ENCODE measurements at places on chromosomes 11 and 22.

DNA sequence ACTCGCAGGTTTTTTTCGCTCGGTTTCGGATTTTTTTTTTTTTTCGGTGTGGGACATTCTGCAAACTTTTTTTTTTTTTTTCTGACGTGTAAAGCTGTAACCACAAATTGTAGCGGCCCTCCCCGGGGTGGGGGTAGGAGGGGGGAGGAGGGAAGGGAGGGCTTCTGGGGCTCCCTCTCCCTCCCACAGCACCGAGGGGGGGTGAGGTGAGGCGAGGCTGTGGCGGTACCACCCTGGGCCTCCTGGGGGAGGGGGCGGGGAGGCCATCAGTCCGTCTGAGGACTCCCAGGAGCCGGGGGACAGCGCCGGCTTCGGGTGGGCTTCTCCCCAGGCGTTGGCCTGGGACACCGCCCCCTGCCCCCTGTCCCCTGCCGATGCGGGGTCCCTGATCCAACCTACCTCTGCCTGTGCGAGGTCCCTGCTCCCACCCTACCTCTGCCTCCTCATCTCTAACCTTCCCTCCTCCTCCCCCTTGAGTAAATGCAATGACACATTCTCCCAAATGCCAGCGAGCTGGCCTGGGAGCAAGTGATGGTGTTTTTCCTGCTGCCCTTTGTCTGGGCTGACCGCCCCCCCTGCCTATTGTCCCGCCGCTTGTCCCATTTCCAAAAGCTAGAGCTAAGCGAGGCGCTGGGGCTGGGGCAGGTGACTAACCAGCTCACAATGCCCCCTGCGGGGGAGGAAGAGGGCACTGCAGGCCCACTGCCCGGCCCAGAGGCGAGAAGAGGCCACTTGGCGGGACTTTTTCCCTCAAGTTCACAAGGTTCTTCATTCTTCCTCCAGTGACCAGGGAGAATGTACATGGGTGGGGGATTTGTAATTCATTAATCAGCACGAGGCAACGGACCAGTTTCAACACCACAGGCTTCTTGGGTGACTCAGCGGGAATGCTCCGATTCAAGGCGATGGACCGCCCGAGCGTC is 511 bp upstream of the CLCF1 start:
- no peak for DNase-seq

DNA sequence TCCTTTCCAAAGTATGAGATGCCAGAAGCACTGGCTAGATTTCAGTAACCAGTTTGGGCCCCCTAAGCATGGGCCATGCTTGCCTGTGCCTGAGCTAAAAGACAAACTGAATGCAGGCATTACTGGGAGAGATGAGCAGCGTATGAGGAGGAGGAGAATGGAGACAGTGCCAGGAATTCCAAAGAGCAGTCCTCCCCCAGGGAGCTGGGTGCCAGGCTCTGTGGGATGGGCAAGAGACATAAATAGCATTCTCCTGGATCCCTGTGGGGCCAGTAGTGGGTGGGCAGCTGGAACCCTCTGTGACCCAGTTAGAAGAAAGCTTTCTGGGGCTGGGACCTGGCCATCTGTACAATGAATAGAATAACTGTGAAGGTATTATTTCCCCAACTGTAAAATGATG is 235.6 kb downstream of the KCNA4 start:
- no peak for DNase-seq

- DNase-seq, result no peak
Measured at GRCh38 chr11:123122852-123123251, 60.9 kb upstream of the HSPA8 start.

DNA sequence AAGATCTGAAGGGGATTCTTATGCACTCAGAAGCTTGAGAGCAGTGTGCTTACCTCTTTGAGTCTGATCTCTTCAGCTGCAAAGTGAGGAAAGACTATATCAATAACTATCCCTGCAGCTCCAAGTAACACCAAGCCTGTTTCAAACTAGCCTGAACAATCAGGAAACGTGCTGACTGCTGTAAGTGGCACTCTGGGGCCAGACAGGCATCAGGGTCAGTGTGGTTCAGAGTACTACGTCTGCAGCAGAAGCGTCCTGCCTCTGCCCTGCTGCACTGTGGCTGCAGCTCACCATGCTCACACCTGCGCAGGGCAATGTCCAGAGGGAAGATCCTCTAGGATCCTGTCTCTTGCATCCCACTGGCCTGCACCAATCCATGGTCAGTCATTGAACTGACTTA is 25.5 kb upstream of the LINC01488 start:
- DNase-seq, result no peak

GRCh38 chr22:44275631-44275995 is 37.1 kb downstream of the SHISAL1 start:
- no peak for DNase-seq

GRCh38 chr11:25566298-25567200 is 765.4 kb upstream of the ANO3 start:
- DNase-seq, result no peak

DNA sequence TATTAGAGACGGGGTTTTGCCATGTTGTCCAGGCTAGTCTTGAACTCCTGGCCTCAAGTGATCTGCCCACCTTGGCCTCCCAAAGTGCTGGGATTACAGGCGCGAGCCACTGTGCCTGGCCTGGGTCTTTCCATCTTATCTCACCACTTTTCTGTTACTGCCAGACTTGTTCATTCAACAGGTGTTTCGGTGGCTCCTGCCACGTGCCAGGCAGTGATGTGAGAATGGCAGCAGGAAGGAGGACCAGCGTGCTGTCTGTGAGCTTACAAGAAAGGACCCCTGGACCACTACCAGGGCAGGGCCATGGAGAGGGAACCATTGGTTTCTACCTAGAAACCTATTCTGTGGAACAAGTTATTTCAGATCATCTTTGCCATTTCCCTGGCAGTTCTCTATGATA is 44.2 kb downstream of the CLMP start:
- DNase-seq, result no peak

GRCh38 chr11:42669248-42669976 is 642.4 kb upstream of the API5 start:
- no peak for DNase-seq

DNA sequence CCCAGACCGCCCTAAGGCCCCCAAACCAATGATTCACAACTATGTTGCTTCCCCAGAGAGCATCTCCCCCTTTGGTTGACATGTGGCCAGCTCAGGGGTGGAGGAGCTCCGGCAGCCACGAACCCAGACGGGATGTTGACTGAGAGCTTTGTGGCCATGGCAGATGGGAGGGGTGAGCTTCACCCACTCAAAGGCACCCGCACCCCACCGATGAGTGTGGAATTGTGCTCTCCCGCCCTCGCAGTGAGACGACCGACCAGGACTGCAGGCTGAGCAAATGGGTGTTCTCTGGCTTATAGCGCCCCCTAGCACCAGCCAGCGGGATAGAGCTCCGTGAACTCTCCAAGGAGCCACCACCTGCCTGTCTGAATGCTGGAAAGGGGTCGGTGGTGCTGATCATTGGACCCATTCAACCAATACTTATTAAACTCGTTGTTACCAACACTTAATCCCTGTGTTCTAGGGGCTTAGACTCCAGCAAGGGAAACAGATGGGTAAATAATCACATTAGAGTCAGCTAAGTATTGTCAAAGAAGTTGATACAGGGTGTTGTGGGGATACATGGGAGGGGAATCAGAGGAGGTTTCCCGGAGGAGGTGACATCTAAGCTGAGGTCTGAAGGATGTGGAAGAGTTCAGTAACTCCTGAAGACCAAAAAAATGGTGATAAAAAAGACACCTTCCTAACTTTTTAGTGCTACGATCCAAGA is 4.5 kb upstream of the TIMP3 start:
- DNase-seq, result no peak

- no peak for DNase-seq
Measured at GRCh38 chr22:46010951-46011626, 34.1 kb upstream of the WNT7B start.

- no peak for DNase-seq
Measured at GRCh38 chr11:125398994-125399640, 96.9 kb downstream of the FEZ1 start.

- no peak for DNase-seq
Measured at GRCh38 chr11:87142594-87142993, 104.9 kb downstream of the TMEM135 start.

- no peak for DNase-seq
Measured at GRCh38 chr11:102733232-102733875, 8.6 kb upstream of the MMP8 start.

- no peak for DNase-seq
Measured at GRCh38 chr11:103384652-103385051, 275.4 kb downstream of the DYNC2H1 start.

- DNase-seq, result no peak
Measured at GRCh38 chr22:17841836-17842235, 67.6 kb upstream of the BID start.

GRCh38 chr22:26690654-26691376 is 33.4 kb downstream of the MIAT start:
- no peak for DNase-seq

DNA sequence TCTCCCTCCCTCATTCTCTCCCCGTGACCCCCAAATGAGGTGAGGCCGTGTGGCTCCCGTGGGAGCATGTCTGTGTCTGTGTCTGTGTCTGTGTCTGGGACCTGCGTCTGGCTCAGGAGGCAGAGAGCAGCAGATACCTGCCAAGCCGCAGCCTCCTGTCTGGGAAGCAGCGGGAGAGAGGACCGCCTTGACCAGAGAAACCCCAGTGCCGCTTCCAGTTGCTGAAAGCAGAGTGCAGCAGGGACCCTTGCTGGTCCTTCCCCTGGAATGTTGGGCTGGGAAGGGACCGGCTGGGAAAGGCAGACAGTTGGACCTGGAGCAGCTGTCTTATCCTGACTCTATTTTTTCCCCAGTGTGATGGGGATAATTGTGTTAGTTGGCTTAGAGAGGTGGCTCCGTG is 525 bp downstream of the CSDC2 start:
- DNase-seq, result no peak

DNA sequence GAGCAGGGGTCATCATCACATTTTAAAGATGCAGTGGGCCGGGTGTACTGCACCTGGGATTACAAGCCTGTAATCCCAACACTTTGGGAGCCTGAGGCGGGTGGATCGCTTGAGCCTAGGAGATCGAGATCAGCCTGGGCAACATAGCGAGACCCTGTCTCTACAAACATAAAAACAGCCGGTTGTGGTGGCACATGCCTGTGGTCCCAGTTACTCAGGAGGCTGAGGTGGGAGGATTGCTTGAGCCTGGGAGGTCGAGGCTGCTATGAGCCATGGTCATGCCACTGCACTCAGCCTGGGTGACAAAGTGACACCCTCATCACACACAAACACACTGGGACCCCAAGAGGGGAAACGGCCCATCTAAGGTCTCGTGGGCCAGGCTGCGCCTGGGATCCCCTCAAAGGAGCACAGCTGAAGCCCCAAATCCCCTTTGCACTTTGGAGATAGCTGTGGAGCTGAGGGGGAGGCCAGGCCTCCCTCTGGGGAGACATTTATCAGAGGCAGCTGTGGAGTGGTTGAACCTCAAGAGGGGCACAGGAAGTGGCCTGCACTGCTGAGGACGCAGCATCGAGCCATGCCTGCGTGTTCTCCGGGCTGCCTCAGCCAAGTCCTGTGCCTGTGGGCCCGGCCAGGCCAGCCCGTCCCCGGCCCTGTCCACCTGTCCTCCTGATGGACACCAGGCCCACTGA is 27.5 kb downstream of the OSBPL5 start:
- DNase-seq, result no peak

DNA sequence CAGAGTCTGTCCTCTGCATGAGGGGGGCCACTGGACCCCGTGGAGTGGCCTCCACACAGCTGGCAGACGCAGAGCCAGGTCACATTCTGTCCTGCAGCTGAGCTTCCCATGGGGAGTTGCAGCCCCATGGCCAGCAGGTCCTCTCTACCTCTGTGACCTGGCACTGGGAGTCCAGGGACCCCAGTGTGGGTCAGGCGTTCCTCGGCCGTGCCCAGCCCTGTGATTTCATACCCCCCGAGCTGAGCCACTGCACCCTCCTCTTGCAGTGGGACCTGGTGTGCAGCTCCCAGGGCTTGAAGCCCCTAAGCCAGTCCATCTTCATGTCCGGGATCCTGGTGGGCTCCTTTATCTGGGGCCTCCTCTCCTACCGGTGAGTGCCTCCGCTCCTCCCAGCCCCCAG is 32.2 kb upstream of the SLC22A12 start:
- no peak for DNase-seq

DNA sequence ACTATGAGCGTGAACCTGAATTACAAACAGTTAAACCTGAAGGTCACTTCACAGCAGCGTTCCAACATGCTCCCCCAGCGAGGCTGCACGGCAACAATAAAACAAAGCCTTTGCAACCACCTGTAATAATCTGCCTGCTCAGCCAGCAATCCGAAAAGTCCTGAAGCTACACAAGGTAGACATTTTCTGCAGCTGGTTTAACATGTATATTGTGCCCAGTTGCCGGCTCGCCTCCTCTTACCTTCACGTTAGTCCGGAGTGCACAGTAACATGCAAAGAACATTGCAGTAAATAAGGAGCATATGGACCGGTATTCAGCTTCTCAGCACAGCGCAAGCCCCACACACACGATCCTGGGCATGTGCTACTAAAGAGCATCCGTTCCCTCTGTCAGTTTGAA is 704.3 kb downstream of the DLG2 start:
- no peak for DNase-seq

DNA sequence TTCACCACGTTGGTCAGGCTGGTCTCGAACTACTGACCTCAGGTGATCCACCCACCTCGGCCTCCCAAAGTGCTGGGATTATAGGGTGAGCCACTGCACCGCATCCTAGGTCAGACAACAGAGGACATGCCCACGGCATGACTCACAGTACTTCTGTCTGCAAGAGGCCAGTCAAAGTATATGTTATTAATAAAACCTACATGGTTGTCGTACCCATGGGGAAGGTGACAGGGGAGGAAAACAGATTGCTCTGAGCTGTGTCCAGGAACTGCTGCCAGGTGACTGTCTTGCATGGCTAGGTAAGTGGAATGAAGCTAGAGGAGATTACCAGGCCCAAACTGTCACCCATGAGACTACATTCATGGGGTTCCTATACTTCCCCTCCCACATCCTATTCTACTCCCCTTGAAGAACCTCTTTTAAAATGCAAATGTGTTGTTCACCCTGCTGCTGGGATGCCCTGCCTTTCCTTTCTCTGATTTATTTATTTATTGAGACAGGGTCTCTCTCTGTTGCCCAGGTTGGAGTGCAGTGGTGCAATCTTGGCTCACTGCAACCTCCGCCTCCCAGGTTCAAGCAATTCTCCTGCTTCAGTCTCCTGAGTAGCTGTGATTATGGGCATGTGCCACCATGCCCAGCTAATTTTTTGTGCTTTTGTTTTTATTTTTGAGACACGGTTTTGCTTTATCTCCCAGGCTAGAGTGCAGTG is 2.0 kb upstream of the NLRX1 start:
- DNase-seq, result no peak

DNA sequence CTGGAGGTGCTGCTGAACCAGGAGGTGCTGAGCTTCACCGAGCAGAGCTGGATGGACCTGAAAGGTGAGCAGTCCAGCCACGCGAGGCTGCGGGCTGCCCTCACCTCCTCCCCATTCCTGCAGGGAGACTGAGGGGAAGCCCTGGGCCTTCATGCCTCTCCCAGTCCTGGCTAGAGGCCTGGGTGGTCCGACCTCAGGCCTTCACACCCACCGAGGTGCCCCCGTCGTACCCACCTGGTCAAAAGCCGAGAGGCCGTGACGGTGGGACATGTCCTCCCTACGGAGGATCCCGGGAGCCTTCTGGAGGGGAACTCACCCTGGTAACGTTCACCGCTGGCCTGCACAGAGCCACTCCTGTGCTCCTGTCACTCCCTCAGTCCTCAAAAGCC is 5.1 kb downstream of the SUSD2 start:
- DNase-seq, result no peak

Data from NCI-H1417 treated with DMSO at 0.1 percent for 48 hours (cell line).